ENCODE measurements at places on chromosomes 3 and 15. TPM values are rescaled to one million over a fixed set of nuclear protein-coding genes. Genes with fewer than 3 reads are reported as not detected.
A peak's percentile ranks its signal among the peaks of the same experiment; 100 is the strongest.

DNA sequence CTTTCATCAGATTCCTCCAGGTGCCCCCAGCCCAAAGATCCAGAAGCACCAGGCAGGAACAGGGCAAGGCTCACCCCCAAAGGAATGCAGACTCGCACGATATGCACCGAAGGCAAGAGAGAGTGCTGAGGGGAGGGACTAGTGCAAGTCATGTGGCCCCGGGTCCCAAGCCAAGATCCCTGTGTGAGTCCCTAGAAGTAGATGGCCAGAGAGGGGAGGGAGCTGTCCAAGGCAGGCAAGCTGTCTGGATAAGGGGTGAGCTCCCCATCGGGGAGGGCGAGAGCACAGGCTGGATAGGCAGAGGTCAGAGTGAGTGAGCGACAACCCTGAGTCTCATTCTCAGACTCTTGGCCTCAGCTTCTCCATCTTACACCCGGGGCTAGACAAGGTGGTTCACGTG is 171.5 kb upstream of the LINGO1 start:
- no peak for DNase-seq

DNA sequence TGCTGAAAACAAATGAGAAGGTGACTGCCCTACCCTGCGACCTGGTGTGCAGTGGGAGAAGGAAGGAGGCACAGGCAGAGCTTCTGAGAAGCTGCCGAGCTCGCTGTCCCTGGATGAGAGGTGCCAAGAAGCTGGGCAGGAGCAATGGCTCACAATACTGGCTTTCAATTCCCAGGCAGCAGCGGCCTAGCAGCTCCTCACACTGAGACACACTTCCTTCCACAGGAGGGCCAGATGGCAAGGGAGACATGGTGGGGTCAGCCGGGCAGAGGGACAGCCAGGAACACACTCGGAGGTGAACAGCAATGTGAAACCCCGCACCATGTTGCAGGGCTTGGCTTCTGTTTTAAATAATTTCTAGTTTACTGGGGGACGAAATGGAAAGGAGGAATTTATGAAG is 314.6 kb downstream of the EPHB1 start:
- DNase-seq: no peak

- DNase-seq: peak; percentile 51
Measured at GRCh38 chr3:158140396-158140795, 30.5 kb downstream of the RSRC1 start.

DNA sequence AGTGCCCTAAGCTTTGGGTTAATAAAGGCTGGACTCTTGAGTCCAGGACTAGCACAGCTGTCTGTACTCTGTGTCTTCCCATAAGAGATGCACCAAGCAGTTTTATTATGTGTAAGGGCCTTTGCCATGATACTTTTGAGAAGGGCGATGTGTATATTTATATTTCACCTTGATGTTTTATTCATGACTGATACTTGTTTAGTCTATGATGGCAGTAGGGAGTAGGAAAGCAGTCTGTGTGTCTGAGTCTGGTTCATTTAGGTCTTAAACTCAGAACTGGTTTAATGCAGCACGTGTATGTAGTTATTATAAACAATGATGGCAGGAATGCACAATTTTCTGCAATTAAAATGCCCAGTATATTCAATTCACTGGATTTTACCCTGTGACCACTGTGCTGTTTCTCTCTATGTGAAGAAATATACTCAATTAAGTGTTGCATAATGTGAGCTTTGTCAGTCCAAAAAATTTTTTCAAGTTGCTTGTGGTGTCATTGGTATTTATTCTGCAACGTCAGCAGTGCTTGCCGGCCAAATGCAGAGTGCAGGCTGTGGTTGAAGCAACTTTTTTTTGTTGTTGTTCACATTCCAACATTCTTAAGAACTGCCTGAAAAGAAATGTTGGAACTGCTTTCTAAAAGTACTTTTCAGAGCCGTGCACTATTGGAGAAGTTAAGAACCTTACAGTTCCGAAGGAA is 423.7 kb upstream of the SEMA6D start:
- DNase-seq: peak; percentile 95

- peak; percentile 10 for DNase-seq
Measured at GRCh38 chr3:136381051-136381450, 130.9 kb downstream of the PCCB start.

DNA sequence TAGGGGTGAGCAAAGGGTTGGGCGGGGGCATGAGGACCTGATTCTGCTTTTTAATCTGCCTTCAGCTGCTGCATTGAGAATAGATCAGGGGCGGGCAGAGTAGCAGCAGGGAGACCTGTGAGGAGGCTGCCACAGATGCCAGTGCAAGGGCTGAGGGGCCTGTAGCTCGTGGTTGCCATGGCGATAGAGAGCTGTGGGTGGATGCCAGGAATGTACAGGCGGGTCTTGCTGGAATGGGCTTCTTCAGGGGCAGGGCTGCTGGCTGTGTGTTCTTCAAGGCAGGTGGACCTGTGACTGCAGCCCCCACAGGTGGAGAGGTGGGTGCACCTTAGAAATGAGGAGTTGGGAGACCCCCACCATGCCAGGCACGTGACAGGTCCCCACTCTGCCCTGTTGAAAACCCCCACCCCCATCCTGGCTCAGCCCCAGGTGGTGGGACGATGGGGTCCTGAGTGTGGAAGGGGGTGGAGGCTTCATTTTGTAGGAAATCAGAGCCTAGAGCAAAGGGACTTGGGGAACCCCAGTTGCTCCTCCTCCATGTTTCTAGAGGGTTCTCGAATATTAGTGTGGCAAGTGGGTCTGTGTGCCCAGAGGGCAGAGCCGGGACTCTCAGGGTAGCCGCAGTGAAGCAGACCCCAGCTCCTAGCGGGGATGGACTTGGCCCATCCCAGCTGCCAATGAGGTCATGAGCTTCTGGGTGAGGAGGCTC is 38.3 kb downstream of the SLC6A6 start:
- DNase-seq: peak; percentile 48

DNA sequence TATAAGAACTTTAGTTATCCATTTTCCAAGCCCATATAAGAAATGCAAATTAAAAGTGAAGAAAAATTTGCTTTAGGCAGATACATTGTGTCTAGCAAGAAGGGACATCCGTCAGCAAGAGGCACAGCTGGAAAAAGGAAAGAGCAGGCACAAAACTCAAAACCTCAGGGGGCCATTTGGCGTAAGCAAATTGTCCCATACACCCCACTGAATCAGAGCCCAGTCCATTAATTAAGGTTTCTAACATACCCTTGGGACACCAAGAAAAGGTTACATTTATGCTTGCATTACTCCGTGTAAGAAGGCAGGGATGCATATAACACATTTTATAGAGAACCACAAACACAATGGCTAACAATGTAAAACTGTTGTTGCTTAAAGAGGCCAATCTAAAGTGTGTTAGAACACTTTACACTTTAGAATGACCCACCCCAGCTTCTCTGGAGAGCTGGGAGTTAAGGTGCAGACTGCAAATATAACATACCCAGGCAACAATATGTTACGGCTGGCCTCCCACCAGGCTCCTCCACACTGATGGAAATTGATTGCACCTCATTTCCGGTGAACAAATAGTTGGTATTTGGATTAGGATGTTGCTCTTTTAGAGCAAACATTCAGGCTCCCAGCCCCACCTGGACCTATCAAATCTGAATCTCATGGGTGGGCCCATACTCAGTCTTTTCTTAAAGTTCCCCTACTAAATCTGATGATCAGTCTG is 23.2 kb downstream of the SEMA5B start:
- no peak for DNase-seq

DNA sequence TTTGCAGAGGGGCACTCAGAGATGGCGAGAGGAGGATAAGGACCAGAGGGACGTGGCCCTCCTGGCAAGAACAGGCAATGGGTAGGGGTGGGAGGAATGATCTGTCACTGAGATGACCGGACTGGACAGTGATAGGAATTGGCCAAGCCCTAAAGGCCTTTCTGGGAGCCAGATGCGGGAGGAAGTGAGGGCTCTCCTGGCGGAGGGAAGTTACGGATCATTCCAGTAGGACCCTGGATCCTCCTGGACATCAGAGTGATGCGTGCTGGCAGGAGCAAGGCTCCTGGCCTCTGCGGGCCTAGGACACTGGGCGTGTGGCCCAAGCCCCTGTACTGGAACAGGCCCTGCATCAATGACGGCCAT is 23.4 kb downstream of the KIF7 start:
- DNase-seq: no peak

- DNase-seq: no peak
Measured at GRCh38 chr15:69810431-69811354, 287.0 kb downstream of the TLE3 start.

The TKT gene
- total RNA-seq: 349 TPM

The FBXW12 gene
- not detected for total RNA-seq

The SOX14 gene
- not detected for total RNA-seq

The STRIT1 gene
- total RNA-seq: not detected

The DNAJA4 gene
- total RNA-seq: 0.18 TPM

The ANKRD34C gene
- total RNA-seq: not detected

The POPDC2 gene
- total RNA-seq: under 0.01 TPM

The LRRIQ4 gene
- not detected for total RNA-seq

The DUOX2 gene
- not detected for total RNA-seq

All from IMR-90 (cell line).